ENCODE measurements at places on chromosomes 2 and 18.

DNA sequence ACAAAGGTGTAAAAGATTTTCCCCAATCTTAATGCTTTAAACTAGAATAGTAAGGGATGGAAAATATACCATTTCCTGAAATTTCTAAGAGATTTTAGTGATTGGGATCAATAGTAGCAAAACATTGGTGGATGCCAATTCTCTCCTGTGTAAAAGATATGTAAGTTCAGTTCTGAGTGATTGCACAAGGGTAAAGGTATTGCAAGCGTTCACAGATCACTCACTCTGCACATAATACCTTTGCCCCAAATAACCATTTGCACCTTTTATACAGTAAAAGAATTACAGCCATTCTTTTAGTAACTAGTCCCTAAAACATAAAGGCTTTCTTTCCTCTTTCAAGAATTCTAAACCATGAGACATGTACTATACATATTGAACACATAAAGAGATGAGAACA is 13.0 kb upstream of the ZCCHC2 start:
- no peak overlapping the region for H3K27ac ChIP-seq
- peaks cover 6% of the 10 kb centered on the region for H3K4me1 ChIP-seq
- no peaks in the 10 kb centered on the region for H3K27me3 ChIP-seq
- no peaks in the 10 kb centered on the region for H3K36me3 ChIP-seq
- no peak for DNase-seq

- DNase-seq = no peak
- peaks cover 1% of the 10 kb centered on the region for H3K27me3 ChIP-seq
- no peak overlapping the region for H3K27ac ChIP-seq
Measured at GRCh38 chr18:45166836-45167551, 448.3 kb upstream of the SLC14A2 start.

DNA sequence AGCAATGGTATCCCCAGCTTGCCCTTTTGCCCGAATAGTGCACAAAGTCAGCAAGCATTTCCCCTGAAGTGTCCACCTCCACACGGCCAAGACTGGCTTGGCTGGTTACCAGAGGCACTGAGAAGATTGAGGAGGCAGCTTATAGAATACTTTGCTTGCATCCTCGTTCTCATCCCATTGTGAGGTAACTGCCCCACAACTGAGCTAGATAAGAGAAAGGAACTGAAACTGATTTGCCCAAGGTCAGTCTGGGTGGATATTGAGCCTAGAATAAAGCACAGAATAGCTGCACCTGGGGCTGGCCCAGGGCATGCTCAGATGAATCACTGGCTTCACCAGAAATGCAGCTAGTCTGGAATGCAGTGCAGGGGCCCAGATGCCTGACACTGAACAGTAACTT is 32.7 kb upstream of the MAP4K3 start:
- peaks cover 42% of the 10 kb centered on the region for H3K4me1 ChIP-seq
- DNase-seq = no peak
- H3K27ac ChIP-seq = no peak overlapping the region
- peaks cover 2% of the 10 kb centered on the region for H3K27me3 ChIP-seq

DNA sequence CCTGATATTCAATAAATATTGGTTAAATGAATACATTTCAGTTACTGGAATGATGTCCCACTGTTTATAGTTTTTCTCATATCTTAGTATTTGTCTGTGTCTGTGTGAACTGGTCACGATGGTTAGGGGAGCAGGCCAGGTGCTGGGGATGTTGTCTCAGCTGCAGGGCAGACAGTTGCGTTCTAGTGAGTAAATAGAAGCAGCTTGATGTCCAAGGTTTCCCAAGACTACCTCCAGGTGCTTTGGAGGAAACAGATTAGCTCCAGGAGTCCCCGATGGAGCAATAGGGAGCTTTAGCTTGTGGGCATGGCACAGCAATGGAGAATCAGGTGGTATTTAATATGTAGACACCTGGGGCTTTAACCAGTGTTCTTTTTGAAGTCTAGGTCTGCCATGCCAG is 75.5 kb downstream of the GULP1 start:
- no peak overlapping the region for H3K27ac ChIP-seq
- no peak overlapping the region for H3K4me3 ChIP-seq
- H3K27me3 ChIP-seq = peaks cover 3% of the 10 kb centered on the region
- H3K4me1 ChIP-seq = no peaks in the 10 kb centered on the region

DNA sequence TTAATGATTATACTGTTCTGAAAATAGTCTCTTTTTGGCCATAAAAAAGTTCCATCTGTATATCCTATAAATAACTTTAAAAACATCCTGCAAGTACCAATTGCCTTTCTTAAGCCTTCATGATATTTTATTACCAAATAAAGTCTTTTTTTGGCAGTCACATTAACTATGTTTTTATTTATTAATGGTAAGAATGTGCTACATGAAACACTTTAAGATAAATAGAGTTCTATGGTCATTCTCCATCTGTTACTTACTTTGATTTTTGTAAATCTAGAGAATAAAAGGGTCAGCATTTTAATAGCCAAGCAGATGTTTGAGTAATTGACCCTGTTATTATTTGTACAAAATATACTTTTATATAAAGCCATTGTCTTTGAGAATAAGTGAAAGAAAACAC is 52.6 kb downstream of the LCLAT1 start:
- H3K4me3 ChIP-seq = peak overlapping the region; percentile 65
- H3K36me3 ChIP-seq = peaks cover 39% of the 10 kb centered on the region
- H3K4me1 ChIP-seq = no peaks in the 10 kb centered on the region
- H3K27me3 ChIP-seq = no peaks in the 10 kb centered on the region

DNA sequence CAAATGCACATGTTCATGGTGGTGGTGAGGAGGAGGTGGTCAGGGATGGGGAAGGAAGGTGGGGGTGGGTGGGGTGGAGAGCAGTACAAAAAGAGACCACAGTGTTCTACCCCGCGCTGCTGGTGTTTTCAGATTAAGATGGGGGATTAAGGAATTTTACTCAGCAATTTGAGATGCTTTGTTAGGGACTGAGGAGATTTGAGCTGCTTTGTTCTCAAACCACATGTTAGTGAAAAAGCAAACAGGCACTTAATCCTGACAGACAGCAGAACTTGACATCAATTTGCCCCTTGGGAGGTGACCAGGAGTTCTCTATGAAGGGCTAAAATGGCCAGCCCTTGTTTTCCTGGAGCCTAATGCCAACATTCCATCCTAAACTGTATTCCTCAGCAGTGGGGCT is 244.5 kb downstream of the MEIS1 start:
- H3K4me3 ChIP-seq = no peak overlapping the region
- H3K27ac ChIP-seq = no peak overlapping the region
- no peak for DNase-seq
- H3K36me3 ChIP-seq = no peaks in the 10 kb centered on the region

DNA sequence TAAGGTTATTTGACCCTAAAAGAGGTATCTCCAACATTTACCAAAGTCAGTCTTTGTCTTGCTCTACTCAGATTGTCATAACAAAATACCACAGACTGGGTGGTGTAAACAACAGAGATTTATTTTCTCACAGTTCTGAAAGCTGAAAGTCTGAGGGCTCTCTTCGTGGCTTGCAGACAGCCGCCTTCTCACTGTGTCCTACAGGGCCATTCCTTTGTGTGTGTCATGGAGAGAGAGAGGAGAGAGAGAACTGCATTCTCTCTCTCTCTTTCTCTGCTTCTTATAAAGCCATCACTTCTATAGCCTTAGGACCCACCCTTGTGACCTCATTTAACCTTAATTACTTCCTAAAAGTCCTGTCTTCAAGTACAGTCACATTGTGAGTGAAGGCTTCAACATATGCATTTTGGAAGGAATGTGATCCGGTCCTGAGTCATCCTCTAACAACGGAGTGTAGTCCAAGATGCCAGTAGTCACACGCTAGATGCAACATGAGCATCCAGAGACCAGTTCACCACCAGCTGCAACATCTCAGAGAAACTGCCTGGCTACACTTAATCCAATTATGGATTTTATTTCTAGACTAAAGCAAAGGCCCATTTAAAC is 130.2 kb downstream of the CD226 start:
- H3K27me3 ChIP-seq = peaks cover 2% of the 10 kb centered on the region
- no peak overlapping the region for H3K4me3 ChIP-seq
- no peak overlapping the region for H3K27ac ChIP-seq
- no peak for DNase-seq

- DNase-seq = peak; percentile 56
- H3K36me3 ChIP-seq = no peaks in the 10 kb centered on the region
- H3K27ac ChIP-seq = no peak overlapping the region
- peaks cover 17% of the 10 kb centered on the region for H3K4me1 ChIP-seq
- H3K4me3 ChIP-seq = peak overlapping the region; percentile 91
Measured at GRCh38 chr2:150485871-150486538, 1.5 kb downstream of the RND3 start.

DNA sequence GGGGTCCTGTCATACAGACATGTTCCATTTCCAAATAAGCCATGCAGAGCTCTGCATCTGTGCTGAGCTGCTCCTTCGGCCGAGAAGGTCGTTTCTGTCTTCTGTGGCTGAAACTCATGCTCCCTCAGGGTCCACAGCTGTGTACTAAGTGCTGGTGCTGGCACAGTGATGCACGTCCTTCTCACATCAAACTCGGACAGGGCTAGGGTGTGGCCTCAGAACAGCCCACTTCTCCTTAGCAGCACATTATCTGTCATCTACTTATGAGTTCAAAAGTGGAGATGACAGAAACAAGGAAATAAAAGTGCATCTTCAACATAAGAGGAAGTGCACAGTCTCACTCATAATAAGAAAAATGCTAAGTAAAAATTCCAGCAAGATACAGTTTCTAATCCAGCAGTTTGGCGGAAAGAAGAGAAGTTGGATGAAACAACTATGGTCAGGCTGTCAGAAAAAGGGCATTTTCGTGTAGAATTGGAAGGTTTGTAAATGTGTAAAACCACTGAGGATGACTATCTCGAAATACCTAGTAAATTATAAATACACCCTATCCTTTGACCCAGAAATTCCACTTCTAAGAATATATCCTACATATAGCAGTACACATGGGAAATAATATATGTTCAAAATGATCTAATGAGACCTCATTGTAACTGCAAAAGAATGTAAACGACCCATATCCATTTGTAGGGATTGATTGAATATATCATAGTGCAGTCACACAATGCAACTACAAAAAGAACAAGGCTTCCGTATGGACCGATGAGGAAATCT is 53.7 kb upstream of the APCDD1 start:
- H3K4me1 ChIP-seq = peaks cover 12% of the 10 kb centered on the region
- no peak for DNase-seq
- peaks cover 1% of the 10 kb centered on the region for H3K27me3 ChIP-seq
- no peak overlapping the region for H3K4me3 ChIP-seq
- no peaks in the 10 kb centered on the region for H3K36me3 ChIP-seq

- H3K4me3 ChIP-seq = no peak overlapping the region
- H3K27ac ChIP-seq = no peak overlapping the region
- no peak for DNase-seq
- H3K4me1 ChIP-seq = peaks cover 3% of the 10 kb centered on the region
- no peaks in the 10 kb centered on the region for H3K27me3 ChIP-seq
Measured at GRCh38 chr18:22831441-22831904, 101.7 kb upstream of the RBBP8 start.

GRCh38 chr18:80231151-80231550 is 16.2 kb downstream of the PARD6G start:
- no peaks in the 10 kb centered on the region for H3K36me3 ChIP-seq
- H3K4me1 ChIP-seq = no peaks in the 10 kb centered on the region
- DNase-seq = no peak
- no peak overlapping the region for H3K27ac ChIP-seq

DNA sequence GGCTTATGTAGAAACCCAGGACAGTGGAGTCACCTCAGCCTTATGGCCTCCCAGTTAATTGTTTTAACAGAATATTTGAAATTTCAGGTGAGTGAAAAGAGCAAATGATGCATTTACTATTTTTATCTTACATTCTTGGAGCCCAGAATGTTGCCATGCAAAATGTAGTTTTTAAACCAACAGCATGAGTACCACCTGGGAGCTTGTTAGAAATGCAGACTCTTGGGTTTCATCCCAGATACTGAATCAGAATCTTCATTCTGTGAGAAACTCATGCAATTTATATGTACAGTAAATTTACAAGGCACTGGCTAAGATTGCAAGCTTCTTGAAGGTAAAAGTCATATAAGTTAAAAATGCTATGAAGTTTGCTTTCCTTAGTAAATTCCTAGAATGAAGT is 654.5 kb upstream of the CDH2 start:
- H3K4me1 ChIP-seq = peaks cover 19% of the 10 kb centered on the region
- no peak overlapping the region for H3K4me3 ChIP-seq
- H3K27ac ChIP-seq = no peak overlapping the region
- no peak for DNase-seq
- H3K27me3 ChIP-seq = no peaks in the 10 kb centered on the region

Measured in endothelial cell (in vitro differentiated cells).